ENCODE measurements at places on chromosomes 11 and 22.
A peak's percentile ranks its signal among the peaks of the same experiment; 100 is the strongest.

GRCh38 chr11:120706257-120706656 is 194.7 kb downstream of the GRIK4 start:
- no peak for DNase-seq

DNA sequence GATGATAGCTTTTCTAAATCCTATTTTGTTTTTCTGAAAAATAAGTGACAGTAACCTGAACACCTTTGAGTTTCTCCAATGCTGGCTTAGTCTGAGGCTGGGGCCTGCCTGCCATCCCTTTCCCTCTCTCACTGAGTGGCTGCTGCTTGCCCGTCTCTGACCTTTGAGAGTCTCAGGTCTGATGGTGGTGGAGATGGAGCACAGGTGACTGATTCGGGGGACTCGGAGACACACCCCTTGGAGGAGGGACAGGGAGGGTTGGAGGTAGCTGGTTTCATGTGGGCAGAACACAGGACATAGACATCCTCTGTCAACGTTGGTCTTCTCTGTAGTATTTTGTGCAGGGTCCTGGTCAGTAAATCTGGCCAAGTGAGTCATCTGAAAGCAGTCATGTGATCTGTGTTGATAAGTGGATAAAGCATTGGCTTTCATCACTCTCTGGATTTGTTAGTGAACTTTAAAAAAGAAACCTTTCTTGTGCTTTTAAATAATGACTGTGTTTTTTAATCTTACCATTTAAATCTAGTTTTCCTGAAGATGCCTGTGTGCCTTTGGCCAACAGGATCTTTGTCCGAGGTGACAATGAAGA is 47.1 kb upstream of the CLDN5 start:
- no peak for DNase-seq

DNA sequence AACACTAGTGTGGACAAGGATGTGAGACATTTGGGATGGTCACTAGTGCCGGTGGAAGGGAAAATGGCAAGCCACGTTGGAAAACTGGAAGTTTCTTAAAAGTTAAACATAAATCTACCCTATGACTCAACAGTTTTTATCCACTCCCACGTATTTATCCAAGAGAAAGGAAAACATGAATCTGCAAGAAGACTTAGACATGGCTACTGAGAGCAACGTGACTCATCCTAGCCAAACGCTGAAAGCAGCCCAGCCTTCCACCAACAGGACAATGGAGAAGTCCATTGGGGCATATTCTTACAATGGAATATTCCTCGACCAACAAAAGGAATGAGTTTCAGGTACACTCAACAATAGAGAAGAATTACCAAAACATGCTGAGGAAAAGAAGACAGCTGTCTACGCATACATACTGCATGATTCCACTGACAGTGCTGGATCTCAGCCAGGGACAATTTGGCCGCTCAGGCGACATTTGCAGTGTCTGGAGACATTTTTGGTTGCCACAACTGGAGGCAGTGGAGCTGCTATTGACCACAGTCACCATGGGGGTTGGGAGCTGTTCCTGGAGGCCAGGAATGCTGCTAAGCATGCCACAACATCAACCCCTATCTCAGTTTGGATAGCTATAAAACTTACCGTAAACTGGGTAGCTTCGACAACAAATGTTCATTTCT is 21.2 kb downstream of the SYT13 start:
- peak; percentile 68 for DNase-seq

DNA sequence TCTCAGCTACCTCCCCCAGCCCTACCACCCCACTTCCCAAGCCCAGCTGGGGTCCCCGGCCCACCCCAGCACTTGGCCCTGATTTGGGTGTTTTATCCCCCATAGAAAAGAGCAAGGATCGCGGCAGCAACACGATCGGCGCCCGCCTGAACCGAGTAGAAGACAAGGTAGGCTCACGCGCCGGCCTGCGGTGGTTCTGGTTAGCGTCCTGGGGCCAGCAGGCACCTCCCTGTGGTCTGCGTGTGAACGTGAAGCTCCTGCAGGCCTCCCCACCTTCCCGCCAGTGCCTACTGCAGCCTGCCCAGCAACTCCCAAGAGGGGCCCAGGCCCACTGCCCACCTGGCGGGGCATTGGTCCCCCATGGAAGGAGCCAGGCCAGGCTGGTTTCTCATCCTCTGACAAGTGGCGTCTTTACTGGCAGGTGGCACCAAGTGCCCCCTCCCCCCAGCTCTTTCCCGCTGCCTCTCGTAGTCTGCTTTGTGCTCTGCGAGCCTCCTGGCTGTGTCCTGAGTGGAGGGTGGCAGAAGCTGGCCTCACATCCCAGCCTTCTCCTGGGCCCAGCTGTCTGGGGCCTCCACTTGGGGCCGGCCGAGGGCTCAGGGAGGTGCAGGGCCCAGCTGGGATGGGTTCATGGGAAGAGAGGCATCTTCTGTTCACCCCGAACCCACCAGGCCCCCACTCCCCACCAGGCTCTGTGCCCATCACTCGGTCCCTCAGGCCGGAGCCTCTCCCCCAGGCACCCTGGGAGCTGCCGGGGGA is 78.3 kb upstream of the KCNQ1OT1 start:
- no peak for DNase-seq

DNA sequence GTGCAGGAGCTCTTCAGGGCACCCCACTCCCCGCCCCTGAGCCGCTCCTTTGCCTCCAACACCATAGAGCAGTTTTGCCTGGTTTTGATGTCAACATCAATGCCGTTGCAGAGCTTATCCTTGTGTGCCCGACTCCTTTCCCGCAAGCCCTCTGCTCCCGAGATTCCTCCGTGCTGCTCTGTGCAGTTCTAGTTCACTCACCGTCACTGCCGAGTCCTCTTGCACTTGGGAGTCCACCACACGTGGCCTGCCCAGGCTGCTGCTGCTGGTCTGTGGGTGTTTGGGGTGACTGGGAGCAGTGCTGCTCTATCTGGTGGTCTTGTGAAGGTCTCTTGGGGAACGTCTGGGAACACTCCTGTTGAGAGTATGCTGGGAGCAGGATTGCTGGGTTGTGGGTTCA is 63.8 kb upstream of the ANO1 start:
- DNase-seq = no peak

DNA sequence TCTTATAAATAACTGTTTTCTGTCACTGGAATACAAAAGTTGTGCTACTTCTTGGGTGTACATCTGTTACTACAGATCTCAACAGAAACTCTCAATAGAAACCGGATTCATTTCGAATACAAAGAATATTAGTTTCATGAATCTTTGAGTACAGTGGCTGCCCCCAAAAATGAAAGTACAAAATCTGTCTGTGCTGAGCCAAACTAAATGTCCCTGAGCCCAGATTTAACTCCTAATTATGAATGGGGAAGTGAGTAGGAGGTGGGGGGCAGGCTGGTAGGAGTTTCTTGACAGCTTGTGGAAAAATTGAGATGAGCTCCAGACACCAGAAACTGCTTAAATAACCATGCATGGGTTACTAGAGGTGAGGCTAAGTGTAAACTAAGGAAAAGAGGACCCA is 41.6 kb downstream of the PITPNB start:
- DNase-seq = no peak

DNA sequence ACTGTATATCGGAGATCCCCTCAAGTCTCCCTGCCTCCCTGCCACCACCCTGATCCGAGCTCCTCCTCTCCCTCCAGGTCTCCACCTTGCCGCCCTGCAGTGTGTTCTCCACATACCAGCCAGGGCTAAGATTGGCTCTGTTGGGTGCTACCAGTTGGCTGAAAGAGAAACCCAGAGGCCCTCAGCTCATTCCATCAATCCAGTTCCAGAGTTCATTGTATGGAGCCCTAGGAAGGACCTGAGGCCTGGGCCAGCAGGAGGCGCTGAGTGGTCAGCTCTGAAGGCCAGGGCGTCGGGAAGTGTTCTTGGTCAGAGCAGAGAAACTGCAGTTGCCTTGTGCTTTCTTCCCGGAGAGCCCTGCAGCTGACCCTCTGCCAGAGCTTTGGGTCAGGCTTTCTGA is 2.2 kb upstream of the TOP3B start:
- no peak for DNase-seq

- no peak for DNase-seq
These were observed 21.1 kb upstream of the CAPRIN1 start for GRCh38 chr11:34030382-34030781.

- peak; percentile 30 for DNase-seq
These were observed 33.8 kb downstream of the OR2AG2 start for GRCh38 chr11:6737872-6738466.

- peak; percentile 61 for DNase-seq
These were observed 80.8 kb downstream of the GRK3 start for GRCh38 chr22:25645266-25645665.

DNA sequence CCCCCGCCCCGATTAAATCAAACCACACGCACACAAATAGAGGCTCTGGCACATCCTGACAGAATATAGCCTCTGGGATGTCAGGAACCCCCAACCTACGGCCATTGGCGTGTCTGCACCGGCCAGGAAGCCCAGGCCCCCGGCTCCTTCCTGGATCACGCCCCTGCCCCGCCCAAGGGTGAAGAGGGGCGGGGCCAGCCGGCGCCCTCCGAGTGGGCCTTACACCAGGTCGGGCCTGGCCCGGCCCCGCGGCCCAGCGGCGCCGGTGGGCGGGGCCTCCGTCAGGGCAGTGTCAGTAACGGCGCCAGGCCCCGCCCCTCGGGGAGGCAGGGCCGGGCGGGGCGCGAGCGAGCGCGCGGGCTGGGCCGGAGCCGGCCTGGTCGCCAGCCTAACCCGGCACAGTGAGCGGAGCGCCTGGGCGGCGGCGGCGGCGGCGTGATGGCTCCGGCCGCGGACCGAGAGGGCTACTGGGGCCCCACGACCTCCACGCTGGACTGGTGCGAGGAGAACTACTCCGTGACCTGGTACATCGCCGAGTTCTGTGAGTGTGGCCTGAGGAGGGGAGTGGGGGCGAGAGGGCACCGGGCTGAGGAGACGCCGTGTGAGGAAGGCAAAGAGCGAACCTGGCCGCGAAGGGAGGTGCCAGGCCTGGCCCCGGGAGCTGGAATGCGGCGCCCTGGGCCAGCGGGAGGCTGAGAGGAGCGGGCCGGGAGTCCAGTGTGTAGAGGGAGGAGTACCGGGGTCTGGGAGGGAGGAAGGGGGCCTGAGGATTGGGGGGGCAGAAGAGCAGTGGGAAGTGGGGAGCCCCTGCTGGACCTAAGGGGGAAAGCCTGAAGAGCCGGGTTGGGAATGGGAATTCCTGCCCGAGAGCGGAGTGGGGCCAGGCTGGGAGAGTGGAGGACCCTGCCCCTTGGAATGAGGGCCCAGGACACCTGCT is at the start of gene ACER3:
Gene ACER3 (plus strand): TSS at position 380 of the 937 bp plus-strand sequence. CDS start 59 bp downstream, at position 439.
- peak; percentile 85 for DNase-seq

GRCh38 chr11:10373340-10373739 is 68.5 kb downstream of the ADM start:
- peak; percentile 65 for DNase-seq

DNA sequence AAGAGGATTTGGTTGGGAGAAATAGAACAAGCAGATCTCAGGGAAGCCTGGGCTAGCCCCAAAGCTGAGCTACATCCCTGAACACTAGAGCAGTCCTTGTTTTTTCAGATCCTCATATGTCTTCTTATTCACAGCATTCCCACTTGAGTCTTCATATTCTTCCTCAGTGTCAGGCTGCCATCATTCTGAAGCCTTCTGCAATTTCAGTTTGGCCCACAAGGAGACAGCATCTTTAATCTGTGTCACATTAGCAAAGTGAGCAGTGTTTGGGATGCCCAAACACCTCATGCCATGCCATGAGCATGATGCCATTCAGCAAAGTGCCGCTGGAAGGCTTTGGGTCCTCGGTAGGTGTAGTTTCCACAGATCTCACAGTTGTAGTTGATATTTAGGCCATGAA is 56.6 kb downstream of the SCN3B start:
- no peak for DNase-seq

- DNase-seq = no peak
These were observed 15.6 kb downstream of the MOB2 start for GRCh38 chr11:1470681-1471611.

GRCh38 chr11:77046060-77046501 is 11.9 kb downstream of the B3GNT6 start:
- no peak for DNase-seq

GRCh38 chr22:42711895-42712837 is 8.5 kb downstream of the A4GALT start:
- DNase-seq = no peak

DNA sequence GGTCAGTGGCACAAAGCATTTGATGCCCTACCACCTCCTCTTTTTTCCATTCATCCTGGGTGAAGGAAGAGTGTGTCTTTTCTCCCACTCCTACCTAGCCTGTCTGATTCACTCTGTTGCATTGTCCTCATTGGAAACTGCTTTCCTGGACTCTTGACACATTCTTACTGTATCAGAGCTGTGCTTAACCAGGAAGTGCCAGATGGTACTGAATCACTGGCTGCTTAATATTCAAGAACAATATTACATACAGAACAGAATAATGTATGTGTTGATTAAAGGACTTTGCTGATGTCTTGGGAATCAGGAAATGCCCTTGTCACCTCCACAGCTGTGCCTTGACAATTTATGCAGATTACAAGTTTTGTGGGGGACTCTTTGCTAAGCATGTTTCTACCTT is 44.4 kb downstream of the SVIP start:
- peak; percentile 32 for DNase-seq

- no peak for DNase-seq
These were observed 31.6 kb upstream of the A4GALT start for GRCh38 chr22:42752230-42752746.

DNA sequence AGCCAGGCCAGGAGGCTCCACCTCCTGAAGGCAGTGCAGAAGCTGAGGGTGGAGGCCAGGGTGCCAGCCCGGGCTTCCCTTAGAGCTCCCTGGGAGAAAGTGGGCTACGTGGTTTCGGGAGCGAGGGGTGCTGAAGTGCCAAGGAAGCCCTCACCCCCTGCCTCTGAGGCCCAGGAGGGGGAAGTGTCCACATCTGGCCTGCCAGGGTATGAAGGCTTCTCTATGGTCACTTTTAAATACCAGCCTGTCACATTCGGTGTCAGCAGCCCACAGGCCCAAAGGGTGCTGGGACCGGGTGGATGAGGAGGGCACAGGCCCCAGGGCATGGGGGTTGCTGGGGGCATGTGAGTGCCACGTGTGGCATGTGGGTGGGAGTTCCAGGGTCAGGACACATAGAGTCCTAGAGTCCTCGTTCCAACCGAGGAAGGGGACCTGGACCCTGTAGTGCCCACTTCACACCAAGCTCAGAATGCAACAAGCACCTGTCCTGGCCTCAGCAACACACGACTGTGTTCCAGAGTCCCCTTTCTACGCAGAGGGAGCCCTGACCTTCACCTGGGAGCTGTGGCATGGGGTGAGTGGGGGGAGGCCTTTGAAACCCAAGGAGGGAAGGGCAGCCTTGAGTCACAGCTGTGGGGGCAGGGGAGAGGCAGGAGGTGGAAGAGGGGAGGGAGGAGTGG is 1.7 kb downstream of the SHISA8 start:
- DNase-seq = no peak
